ENCODE measurements at places on chromosomes 1 and 21.

DNA sequence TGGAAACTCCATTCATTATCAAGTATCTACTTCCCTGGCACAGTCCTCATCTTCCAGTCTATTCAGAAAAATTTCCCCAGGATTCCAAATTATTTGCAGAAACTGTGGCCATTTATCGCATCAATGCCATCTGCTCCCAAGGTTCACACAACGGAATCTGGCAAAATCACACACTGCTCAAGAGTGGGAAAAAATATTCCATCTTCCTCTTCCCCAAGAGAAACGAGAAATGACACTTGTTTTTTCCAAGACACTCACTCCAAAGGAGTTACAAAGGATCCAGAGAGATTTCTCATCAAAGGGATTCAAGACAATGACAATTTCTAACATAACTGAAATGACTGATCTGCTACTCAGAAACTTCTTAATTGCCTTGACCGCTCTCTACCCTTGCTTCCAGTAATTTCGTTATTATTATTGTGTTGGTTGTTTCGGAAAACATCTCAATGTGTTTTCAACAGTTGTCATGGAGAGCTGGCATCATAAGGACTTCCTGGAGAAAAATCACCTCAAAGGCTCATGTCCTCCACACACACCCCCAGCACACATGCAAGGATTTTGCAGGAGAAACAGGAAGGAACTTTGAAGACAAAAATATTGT is 128.0 kb downstream of the PSMG1 start:
- DNase-seq: no peak

DNA sequence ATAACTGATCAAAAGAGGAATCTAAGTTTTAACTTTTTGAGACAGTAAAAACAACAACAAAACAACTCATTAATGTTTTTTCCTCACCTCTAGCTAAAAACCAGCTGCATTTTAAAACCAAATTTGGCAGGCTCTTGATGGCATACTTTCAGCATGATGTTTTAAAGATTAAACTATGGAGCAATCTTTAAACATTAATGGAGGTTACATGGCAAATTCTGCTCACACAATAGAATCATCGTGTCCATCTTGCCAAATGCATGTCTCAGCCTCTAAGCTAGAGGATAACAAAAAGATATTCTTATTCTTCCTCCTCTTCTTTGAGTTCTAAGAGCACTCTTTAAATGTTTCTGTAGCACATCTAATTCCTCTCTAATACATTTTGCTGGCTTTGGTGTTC is 579.8 kb upstream of the PKN2 start:
- no peak for DNase-seq

- no peak for DNase-seq
These were observed 5.3 kb upstream of the SRP9 start for GRCh38 chr1:225772323-225772768.

GRCh38 chr1:76444773-76445172 is 370.2 kb downstream of the ST6GALNAC3 start:
- DNase-seq: no peak
